ENCODE measurements at places on chromosomes 12 and 14.
A peak's percentile ranks its signal among the peaks of the same experiment; 100 is the strongest.

- no peak for DNase-seq
Observed at GRCh38 chr12:3285570-3285969, 205.4 kb upstream of the PRMT8 start.

DNA sequence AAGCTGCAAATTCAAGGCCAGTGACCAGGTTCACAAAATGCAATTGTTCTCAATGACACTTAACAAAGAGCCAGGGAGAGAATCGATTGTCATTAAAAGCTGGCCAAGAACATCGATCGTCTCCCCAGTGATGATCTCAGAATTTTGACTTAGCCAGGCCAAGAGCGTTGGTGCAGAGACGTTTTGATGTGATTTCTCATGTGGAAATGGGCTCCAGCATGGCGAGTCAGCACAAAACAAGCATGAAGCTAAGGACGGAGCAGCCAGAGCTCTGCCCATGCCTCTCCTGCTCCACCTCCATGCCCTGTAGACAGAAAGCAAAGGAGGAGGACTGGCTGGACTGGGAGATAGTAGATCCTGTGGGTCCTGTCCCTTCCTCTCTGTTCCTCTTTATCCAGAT is 270.8 kb downstream of the FOXN3 start:
- no peak for DNase-seq

- no peak for DNase-seq
Observed at GRCh38 chr12:96989916-96990315, 82.9 kb downstream of the NEDD1 start.

DNA sequence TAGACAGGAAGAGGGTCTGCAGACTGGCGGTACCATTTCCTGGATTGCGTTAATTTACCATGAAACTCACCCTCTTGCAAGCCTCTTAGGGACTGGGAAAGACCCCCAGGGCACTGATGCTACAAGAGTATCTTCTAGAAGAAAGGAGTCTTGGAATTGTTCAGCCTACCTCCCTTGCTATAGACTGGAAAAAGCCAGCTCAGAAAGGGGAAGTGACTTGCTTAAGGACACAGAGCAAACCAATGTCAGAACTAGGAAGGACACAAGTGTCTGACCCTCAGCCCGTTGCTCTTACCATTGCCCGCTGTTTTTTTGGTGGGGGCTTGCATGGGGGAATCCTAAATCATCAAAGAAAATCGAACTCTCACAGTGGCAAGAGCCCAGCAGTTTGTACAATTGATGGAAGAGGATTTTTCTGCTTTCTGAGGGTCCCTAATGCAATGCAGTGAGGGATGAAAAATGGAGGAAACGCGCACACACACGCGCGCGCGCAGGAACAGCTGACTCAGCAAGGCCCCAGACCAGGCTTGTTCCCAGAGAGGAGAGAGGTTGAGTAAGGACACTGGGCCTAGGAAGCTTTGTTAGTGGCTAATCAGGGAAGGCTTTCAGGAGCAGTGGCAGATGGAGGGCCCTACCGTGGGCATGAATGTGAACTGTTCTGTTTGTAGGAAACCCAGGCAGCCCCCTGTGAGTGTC is 50.9 kb downstream of the RIN3 start:
- no peak for DNase-seq

- no peak for DNase-seq
Observed at GRCh38 chr12:53208435-53208834, 1.4 kb upstream of the ITGB7 start.

GRCh38 chr12:43812926-43813325 is 6.8 kb upstream of the TWF1 start:
- DNase-seq: no peak

GRCh38 chr12:10075451-10075850 is 23.3 kb downstream of the CLEC1A start:
- DNase-seq: no peak

GRCh38 chr14:50039734-50040400 is 76.5 kb downstream of the VCPKMT start:
- no peak for DNase-seq

GRCh38 chr12:115108129-115109100 is 424.4 kb upstream of the TBX3 start:
- no peak for DNase-seq

- DNase-seq: no peak
Observed at GRCh38 chr12:122060081-122060501, 18.5 kb upstream of the MLXIP start.

DNA sequence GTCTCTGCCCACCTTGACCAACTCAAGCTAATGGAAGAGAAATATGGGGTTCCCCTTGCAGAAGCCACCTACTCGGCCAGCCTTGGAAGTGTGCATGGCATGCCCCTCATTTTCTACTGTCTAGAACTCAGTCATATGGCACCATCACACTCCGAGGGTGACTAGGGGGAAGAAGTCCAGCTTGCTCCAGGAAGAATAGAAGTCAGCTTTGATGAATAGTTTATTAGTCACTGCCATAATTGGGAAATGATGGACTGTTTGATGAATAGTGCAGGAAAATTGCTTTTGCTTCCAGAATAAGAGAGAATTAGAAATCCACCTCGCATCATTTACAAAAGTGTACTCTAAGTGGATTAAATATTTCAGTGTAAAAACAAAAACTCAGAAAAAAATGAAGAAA is 1030.6 kb downstream of the VRK1 start:
- no peak for DNase-seq

DNA sequence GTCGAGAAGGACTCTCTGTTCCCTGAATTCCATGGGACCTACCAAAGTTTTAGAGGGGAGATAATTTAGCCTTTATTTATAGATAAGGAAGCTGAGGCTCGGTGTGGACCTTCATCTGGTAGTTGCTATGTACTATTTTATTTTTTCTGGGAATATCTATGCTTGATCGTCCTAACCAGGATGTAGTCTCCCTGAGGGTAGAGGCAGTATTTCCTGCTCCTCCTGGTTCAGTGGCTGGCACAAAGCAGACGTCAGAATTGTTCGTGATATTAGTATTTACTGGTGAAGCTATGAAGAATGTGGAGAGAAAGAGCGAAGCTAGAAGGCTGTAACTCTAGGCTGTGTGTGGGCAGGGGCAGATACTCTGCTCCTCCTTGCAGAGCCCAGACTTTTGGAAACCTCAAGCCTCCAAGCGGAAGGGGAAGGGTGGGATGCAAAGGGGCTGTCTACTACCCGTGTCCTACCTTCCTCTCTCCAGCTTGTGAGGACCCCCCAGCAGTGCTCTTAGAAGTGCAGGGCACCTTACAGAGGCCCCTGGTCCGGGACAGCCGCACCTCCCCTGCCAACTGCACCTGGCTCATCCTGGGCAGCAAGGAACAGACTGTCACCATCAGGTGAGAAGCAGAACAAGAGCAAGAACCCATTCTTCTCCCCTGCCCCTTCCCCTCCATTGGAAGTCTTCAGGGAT is 1.4 kb downstream of the LRP10 start:
- DNase-seq: no peak

DNA sequence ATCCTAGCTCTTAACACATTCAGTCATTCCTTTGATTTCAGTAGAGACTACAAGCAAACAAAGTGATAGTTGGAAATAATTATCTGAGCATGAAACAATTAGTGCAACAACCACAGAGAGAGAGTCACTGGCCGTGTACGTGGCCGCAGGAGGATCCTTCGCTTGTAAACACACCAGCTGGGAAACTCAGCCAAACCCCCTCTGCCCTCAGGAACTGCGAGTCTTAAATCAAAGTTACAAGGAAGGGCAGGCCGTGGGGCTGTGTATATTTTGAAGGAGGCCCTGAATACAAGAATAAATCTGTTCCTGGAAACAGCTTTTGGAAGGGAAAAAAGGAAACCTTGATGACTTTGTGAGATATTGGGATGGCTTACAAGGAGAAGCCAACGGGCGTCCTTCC is 164.5 kb downstream of the ANO2 start:
- DNase-seq: no peak

- no peak for DNase-seq
Observed at GRCh38 chr12:107103516-107103915, 10.2 kb upstream of the CRY1 start.

DNA sequence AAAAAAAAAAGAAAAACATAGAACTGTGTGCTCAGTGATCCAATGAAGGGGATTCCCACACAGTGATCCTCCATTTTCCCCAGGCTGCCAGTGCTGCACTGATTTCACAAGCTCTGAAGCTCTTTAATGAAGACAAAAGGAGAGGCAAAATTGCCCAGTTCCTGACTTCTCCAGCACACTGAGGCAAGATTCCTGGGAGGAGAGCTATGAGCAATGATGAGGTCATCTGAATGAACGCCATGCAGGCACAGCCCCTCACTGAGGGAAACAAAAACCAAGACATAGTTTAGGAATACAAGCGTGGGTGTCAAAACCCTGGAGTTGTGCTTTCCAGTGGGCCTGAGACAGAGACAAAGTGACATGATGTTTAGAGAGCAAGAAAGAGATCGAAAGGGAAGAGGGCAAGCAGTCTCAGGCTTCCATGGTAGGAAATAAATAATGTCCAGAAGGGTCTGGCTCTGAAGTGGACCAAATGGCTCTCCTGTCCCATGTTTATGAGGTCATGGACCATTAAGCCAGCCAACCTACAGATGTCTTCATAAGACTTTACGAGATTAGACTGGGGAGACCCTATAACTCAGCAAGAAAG is 40.9 kb upstream of the SMUG1 start:
- no peak for DNase-seq

- DNase-seq: no peak
Observed at GRCh38 chr12:1830981-1831963, 10.9 kb downstream of the LRTM2 start.

- DNase-seq: no peak
Observed at GRCh38 chr12:94769047-94769420, 118.7 kb upstream of the TMCC3 start.

DNA sequence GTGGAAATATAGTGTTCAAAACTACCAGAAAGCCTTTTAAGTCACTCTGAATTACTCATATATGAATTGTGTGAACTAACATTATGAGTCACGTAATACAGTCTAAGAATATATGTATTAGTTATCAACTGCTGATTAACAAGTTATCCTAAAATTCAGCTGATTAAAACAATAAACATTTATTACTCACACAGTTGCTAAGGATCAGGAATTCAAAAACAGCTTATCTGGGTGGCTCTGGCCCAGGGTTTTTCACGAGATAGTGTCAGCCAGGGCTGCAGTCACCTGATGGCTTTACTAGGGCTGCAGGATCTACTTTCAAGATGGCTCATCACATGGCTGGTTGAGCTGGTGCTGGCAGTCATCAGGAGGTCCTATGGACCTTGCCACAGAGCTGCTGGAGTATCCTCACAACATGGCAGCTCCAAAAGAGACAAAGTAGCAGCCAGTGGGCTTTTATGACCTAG is 36.5 kb downstream of the CORO1C start:
- peak; percentile 23 for DNase-seq

DNA sequence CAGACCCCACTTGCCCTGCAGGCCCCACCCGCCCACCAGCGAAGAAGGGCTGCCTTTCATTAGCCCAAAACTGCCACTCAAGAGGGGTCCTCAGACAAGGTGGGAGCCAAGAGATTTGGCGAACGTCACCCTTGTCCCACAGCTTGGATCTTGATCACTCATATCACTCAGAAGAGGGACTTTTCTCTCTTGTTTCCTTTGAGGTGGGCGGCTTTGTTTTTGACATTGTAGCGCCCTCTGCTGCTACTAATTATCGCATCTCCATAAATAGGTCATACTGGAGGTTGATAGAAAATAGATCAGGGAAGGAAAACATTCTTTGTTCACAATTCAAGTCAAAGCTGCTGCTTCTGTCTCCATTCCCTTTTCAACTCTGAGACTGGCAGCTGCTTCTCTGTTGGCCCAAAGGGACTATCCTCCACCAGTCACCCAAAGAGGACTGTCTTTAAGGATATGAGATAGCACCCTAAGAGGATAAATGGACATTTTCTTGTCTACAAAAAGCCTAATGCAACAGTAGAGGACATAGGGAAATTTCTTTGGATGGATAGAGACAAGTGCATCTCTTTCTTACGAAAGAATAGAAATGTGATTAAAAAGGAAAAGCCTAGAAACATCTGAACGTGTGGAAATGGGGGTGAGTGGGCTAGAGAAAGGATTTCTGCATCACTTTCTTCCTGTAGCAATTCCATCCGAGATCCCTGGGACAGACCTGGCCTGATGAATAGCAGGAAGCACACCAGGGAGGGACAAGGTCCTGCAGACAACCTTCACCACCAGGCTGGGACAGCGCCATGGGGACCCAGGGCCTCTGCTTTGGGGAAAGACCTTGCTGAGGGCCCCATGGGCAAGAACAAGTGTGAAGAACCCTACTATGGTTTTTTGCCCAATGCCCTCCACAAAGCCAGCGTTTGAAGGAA is 115.8 kb downstream of the DAD1 start:
- no peak for DNase-seq

DNA sequence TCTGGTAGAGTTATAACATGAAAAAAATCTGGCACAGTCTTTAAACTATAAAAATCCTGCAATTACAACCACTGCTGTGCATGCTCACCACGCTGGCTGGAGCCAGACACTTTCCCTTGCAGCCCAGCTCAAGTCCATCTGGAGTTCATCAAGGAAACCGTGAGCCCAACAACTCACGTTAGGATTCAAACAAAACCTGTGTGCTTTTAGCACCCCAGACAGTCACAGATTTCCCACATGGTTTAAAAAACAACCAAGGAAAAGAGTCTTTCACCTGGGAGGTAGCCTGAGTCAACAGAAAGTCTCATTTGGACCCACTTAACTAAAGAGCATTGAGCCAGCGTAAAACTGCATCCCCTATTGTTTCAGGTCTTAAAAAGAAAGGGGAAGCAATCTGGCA is 4.7 kb downstream of the LRIG3 start:
- DNase-seq: no peak

- no peak for DNase-seq
Observed at GRCh38 chr12:95615749-95616148, 64.5 kb upstream of the USP44 start.

DNA sequence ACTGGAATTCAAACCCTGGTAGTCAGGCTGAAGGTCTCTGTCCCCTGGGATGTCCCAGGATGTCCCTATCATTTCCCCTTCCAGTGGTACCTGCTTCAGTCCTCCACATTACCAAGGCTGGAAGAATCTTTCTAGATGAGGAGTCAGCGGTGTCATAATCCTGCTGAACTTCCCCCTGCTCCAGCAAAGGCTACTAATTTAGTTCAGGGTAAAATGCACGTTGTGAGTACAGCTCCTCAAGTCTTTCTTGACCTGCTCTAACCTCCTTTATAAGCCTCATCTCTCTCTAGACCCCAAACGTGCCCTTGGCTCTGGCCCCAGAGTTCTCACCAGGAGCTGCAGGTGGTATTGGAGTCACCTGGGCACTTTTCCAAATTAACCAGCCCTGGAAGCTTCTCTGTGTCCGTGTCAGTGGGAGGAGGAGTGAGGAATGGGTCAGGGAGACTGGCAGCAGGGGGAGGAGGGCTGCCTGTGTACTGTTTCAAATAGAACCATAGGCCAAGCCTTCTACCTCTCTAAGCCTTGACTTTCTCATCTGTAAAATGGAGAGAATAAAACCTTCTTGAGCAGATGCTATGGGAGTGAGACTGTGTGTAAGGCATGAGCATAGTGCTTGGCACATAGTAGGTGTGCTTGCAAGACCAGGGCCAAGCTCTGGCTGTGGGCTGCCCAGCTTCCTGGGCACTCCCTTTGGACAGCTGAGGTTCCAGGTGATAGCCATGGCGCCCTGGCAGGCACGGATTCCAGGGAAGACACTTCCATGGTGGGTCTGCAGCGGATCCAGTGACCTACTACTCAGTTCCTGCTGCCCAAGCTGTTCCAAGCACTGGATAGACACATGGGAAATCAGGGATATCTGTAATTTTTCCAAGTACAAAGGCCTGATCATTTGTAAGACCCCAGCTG is 24.5 kb downstream of the ASB2 start:
- DNase-seq: no peak
